ENCODE measurements at places on chromosomes 7 and 10.

- no peak for DNase-seq
Measured at GRCh38 chr7:1920266-1920681, 250.2 kb downstream of the ELFN1 start.

DNA sequence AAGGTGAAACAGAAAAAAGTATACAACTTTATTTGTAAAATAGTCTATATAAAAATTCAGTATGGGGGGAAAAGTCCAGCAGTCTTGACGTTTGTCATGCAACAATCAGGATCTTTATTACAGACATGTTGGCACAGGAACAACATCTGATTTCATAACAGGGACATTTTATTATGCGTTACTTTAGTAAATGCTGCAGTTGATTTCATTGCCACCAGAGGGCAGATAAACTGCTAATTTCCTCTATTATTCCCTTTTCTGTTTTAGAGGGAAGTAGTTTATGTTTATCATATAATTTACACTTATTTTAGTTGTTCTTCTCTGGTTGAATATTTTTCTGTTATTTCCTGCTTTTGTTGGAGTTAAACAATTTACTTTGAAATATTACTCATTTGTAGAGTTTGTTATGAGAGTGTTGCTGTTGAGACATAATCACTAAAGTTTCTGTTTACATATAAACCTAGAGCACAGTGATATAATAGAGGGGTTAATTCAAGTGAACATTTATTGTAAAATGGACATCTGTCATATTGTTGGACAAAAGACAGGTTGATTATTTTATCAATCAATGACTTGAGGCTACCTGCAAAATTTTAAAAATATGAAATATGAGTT lies 3.3 kb downstream of the PLXDC2 start:
- DNase-seq: peak; percentile 26

- no peak for DNase-seq
Measured at GRCh38 chr7:115704884-115705283, 325.7 kb downstream of the TFEC start.

DNA sequence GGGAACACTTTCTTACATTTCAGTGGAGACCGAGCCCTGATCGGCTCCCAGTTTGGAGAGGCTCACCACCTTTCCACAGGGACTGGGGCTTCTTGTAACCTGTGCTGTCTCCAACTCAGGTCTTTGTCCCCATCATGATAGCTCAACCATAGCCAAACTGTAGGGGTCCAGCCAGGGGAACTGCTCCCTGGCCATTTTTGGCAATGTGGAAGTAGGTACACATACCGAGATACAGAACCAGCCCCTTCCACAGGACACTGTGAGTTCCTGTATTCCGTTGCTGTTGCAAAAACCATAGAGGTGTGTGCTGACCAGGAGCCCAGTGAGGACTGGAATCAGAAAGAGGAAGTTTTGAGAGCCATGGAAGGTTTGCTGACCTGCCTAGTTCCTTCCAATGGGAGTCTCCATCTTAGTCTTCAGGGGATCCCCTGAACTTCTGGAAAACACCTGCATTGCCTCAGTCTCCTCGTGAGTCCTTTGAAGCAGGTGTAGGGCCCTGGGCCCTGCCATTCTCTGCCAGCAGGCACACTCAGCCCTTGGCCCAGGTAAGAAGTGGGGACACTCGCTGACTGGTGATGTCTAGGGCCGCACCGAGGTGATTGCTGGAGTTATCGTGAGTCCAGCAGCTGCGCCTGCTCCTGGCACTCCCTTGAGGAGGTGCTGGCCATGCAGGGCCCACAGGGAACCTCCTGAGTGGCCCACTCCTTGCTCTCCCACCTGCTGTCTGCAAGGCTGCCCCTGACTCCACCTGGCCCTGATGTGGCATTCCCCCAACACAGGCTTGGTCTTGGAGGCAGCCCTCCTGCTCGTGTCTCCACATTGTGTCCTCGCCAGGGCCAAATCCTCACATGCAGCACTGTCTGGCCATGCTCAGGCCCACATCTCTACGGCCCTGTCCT lies 11.2 kb downstream of the WDFY4 start:
- no peak for DNase-seq

- no peak for DNase-seq
Measured at GRCh38 chr10:35341521-35341920, 5.2 kb downstream of the CCNY start.

GRCh38 chr10:118370499-118370898 lies 28.4 kb upstream of the FAM204A start:
- DNase-seq: peak; percentile 47

DNA sequence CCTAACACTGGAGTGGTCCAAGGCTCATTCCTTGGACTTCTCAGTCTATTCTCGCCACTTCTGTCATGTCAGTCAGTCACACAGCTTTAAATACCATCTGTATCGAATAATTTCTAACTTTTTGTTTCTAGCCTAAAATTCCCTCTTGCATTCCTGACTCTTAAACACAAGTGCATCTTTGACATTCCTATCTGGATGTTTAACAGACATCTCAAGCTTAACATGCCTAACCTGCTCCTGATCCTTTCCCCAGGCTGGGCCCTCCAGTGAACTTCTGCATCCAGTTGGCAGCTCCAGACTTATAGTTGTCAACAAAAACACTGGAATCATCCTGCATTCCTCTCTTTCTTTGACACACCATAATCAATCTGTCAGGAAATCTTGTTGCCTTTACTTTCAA lies 4.5 kb upstream of the ABCB4 start:
- DNase-seq: no peak

GRCh38 chr7:19522486-19522885 lies 186.4 kb downstream of the POLR1F start:
- DNase-seq: no peak

DNA sequence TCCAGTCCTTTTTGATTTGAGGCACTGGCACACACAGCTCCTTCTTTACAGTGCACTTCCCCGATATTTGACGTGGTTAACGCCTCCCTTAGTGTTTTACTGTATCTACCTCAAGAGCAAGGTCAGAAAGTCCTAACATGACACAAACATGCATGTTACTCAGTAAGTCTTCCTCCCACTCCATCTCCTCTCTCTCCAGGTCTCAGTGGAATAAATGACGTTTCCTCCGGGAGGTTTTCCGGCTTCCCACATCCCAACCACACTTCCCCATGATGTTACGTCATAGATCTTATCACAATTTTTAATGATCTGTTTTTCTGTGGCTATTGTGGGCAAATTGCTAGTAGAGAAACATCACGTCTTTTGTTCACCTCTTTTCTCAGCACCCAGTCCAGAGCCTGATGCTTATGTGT lies 165.7 kb downstream of the PTPN20 start:
- no peak for DNase-seq

Data from NCI-H1105 treated with DMSO at 0.1 percent for 48 hours (cell line).